ENCODE measurements at places on chromosomes 1 and 21.

DNA sequence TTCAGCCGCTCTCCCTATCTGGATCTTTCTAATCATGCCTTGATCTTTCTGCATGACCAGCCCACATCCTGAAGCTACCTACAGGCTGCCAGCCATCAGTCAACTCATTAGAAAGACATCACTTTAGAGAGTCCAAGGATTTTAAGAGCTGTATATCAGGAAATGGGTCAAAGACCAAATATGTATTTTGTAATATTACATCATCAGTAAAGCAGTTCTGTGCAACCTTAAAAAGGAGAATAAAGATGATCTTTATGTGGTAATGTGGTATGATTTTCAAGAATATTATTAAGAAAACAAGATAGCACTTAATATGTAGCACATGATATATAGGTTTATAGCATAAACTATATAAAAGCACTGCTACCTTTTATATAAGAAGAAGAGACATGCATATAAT, 47.6 kb downstream of the SLC30A7 start:
- no peak for DNase-seq

DNA sequence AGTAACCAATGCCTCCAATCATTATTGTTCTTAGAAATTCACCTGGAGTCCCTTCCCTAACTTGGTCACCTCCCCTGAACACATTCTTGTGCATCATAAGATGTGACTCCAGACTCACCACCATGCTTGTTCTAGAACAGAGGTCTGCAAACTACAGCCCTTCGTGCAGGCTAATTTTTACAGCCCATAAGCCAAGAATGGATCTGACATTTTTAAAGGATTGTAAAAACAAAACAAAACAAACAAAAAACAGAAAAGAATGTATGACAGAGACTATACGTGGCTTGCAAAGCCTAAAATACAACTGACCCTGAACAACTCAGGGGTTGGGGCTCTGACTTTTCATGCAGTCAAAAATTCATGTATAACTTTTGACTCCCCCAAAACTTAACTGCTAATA, 6.2 kb upstream of the HIVEP3 start:
- DNase-seq: no peak

- DNase-seq: peak; percentile 76
These were observed 340.2 kb upstream of the NR5A2 start for GRCh38 chr1:199687321-199687720.

- no peak for DNase-seq
These were observed 51.6 kb upstream of the KCND3 start for GRCh38 chr1:112040891-112041740.

All from GM23248 (cell line).